ENCODE measurements at places on chromosomes 5 and 9. TPM values are rescaled to one million over a fixed set of nuclear protein-coding genes. Genes with fewer than 3 reads are reported as not detected.

The PDLIM7 gene
- total RNA-seq: 161 TPM

The NR5A1 gene
- total RNA-seq: not detected

The KIF4B gene
- total RNA-seq: 0.05 TPM

GRCh38 chr5:175657593-175658271 is at the start of gene HRH2:
Gene HRH2 (plus strand): TSS chr5:175658071. CDS start chr5:175683234, 25,163 bp downstream.
- no peak for DNase-seq

DNA sequence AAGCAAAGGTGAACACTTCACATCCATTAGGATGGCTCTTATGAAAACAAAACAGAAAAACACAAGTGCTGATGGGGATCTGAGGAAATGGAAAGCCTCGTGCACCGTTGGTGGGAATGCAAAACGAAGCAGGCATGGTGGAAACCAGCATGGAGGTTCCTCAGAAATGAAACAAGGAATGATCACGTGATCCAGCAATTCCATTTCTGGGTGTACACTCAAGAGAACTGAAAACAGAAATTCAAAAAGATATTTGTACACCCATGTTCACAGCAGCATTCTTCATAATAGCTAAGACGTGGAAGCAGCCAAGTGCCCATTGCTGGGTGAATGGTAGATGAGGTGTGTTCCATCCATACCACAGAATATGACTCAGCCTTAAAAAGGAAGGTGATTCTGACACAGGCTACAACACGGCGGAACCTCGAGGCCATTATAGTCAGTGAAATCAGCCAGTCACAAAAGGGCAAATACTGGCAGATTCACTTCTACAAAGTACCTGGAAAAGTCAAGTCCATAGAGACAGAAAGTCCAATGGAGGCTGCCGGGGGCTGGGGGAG is 87.2 kb upstream of the RAPGEF1 start:
- DNase-seq: no peak
